GM06990 (cell line): ENCODE measurements at places on chromosomes 16 and 17.

- DNase-seq: no peak
These were observed 51.1 kb downstream of the SRCIN1 start for GRCh38 chr17:38554430-38555350.

GRCh38 chr17:41403404-41404023 is 6.1 kb upstream of the KRT31 start:
- DNase-seq: no peak

GRCh38 chr16:62870554-62870953 is 834.3 kb upstream of the CDH8 start:
- DNase-seq: peak; percentile 15

GRCh38 chr16:8861563-8862308 is 7.1 kb downstream of the CARHSP1 start:
- no peak for DNase-seq

DNA sequence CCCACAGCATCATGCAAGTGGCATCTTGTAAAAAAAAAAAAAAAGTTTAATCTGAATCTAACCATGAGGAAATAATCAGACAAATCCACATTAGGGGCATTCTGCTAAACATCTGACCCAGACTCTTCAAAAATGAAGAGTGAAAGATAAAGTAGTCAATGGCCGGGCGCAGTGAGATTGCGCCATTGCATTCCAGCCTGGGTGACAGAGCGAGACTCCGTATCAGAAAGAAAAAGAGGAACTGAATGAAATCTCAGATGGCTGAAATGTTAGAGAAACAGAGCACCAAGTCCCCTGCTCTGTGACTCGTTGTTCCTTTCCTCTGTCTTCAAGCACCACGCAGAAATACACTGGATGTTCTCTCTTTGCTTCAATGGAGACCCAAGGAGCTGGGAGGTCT is 12.7 kb upstream of the RNF135 start:
- DNase-seq: no peak

DNA sequence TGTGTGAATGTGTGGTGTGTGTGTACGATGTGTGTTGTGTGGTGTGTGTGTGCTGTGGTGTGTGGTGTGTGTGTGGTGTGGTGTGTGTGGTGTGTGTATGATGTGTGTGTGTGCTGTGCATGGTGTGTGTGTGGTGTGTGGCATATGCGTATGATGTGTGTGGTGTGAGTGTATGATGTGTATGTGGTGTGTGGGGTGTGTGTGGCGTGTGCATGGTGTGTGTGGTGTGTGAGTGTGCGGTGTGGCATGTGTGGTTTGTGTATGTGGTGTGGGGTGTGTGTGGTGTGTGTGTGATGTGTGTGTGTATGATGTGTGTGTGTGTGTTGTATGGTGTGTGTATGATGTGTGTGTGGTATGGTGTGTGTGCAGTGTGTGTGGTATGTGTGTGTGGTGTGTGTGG is 50.5 kb upstream of the MPHOSPH6 start:
- no peak for DNase-seq

GRCh38 chr16:61798741-61799140 is 237.5 kb downstream of the CDH8 start:
- DNase-seq: no peak

GRCh38 chr17:28744972-28745785 is 1.4 kb downstream of the TRAF4 start:
- peak; percentile 55 for DNase-seq

- DNase-seq: no peak
These were observed 2.7 kb downstream of the WDR59 start for GRCh38 chr16:74982256-74982655.

DNA sequence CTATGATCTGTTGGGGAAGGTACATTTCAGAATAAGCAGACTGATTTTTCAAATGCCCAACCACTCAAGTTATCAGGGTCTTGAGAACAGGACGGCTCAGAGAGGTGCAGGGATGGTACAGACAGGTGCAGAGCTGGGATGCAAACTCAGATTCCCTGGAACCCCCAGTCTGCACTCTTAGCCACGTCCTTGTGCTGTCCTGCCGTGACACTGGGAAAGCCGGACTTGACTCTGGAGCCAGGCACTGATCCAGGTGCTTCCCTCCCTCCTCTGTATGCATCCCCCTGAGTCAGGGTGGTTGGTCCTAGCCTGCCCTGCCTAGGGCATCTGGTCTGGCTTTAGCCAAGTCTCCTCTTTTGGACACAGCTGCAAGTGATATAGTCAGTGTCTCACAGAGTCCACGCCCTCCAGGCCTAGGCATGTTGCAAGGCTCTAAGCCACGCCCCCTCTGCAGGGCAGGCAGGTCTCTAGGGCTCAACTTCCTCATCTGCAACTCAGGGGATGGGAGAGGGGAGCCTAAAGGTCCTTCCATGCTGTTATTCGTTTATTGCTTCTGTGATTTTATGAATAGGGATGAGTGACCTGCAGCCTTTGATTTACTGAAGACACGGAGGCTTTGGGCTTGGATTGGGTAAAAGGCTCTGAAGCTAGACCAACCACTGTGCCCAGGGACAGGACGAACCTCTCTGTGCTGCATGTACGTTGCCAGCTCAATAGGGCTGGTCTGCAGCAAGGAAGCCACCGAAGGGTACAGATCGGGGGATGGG is 97.3 kb downstream of the SDK2 start:
- no peak for DNase-seq

DNA sequence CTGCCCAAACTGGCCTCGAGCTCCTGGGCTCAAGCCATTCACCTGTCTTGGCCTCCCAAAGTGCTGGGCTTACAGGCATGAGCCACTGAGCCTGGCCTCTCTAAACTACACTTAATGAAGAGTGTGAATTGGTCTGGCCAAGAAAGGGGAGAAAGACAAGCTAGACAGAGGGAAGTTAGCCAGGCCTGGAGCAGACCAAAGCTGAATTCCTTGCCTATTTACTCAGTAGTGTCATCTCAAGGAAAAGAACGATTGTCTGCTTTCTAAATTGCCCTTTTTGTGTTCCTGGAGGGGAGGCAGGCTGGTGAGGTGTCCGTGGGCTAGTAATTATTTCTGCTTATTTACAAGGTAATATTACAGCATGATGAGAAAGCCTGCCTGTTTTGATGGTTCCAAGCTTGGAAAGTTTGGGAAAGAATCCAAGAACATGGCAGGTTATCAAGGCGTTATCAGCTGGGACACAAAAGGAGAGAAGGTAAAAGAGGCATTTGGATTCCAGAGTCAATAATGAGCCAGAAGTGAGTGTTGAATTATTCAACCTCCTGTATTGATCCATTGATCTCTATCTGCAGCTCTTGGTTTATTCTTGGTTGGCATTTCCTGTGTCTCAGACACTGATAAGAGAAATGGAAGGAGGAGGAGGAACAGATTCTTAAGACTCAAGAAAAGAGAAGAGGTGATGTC is 6.3 kb upstream of the CBFB start:
- no peak for DNase-seq

DNA sequence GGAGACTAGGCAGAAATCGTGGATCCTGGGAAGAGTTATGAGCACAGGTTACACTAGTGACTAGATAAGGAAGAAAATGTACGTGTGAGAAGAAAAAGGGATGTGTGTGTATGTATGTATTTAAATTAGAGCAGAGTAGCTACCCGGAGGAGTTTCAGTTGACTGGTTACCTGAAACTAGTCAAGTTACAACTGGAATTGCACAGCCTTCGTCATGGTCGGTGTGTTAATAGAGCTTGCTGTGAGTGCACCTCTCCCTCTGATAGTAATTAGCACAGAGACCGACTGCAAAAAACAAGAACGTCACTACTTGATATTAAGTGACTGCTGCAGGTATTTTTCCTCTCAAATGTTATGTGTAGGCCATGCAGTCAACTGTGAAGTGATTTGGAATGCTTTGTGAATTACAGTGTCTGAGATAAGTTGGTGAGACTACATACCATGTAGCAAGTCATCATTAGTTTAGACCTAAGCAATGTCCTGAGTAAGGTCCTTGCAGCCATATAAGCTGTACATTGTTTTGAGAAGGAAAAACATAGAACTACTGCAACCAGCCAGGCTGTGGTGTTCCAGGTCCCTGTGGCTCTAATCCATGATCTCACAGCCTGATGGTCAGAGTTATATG is 95.7 kb downstream of the WNT3 start:
- no peak for DNase-seq

GRCh38 chr16:67279296-67280089 is at the start of gene PLEKHG4:
PLEKHG4 (plus strand) TSS chr16:67279532; CDS start chr16:67280045, 513 bp downstream.
- DNase-seq: peak; percentile 86

- no peak for DNase-seq
These were observed 6.1 kb downstream of the PRSS36 start for GRCh38 chr16:31143694-31144148.

GRCh38 chr16:9419161-9419560 is 327.7 kb downstream of the HAPSTR1 start:
- DNase-seq: no peak

DNA sequence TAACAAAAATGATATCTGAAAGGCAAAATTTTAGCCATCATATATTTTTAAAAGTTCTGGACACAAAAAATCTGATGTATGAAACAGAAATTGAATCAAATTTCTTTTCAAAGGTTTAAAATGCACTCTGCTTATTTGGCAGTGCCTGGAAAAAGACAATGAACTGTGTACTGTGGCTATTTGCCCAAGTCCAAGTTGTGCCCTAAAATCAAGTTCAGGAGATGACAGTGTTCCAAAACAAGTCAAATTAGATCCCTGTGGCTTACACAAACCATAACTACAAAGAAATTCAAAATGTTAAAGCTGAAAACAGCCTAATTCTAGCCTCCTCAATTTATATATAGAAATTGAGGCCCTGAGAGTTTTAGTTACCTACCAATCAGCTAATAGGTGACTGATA is 25.6 kb downstream of the CMC2 start:
- no peak for DNase-seq

- no peak for DNase-seq
These were observed 26.0 kb downstream of the LIG3 start for GRCh38 chr17:35006345-35006744.

GRCh38 chr16:71645450-71645849 is 19.5 kb downstream of the MARVELD3 start:
- DNase-seq: no peak

- DNase-seq: no peak
These were observed 332.5 kb downstream of the GRIN2A start for GRCh38 chr16:9849697-9850245.
